Activated CD8-positive, alpha-beta memory T cell treated with anti-CD3 and anti-CD28 coated beads, Interleukin-2, amount 10 ng/mL, durations not matched to agents 7 days and 5 days (primary cell): ENCODE measurements at places on chromosomes 5 and 9. TPM values are rescaled to one million over a fixed set of nuclear protein-coding genes. Genes with fewer than 3 reads are reported as not detected.

Gene TTLL11
- 2.2 TPM for total RNA-seq

GRCh38 chr5:12951846-12952245 lies 992.6 kb downstream of the DNAH5 start:
- no peak overlapping the region for H3K27ac ChIP-seq
- H3K27me3 ChIP-seq, result no peaks in the 10 kb centered on the region
- H3K4me3 ChIP-seq, result no peak overlapping the region
- no peak for DNase-seq
- no peaks in the 10 kb centered on the region for H3K36me3 ChIP-seq

Gene ANXA2R
- total RNA-seq, result 32.0 TPM

Gene LCN6
- not detected for total RNA-seq

Gene COL27A1
- total RNA-seq, result 0.30 TPM

DNA sequence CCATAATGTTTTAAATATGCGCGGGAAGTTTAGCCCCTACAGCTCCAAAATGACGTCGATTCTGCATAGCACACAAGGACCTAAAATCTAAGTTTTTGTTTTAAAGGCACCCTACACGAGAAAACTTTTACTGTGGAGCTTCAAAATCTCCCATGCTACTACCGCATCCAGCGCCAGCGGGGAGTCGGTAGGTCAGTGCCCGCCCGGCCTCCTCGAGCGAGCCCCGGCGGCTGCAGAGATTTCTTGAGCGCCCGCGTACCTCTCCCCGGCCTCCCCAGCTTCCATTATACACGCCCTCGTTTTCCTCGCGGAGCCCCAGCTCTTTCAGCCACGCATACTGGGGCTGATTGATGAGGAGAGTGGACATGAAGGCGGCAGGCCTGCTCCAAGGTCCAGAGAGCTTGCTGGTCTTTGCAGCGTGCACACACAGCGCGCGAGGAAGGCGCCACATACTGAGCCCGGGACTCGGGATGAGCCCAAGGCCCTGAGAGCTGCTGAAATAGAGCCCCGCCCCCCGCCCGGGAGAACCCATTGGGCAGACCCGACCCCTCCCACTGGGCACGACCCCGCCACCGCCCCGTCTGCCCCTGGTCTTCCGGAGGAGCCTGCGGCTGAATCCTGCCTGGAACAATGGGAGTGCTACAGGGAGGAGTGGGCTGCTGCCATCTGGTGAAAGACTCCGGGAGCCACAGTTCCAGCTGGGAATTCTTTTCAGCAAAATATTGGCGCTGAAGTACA lies at the start of gene ALDH7A1:
ALDH7A1 (minus strand) TSS at position 472 of the 738 bp plus-strand sequence; CDS start at position 451, 21 bp downstream.
- H3K4me3 ChIP-seq, result peak within 1 kb of the TSS; percentile 66
- peak; percentile 41 for DNase-seq
- H3K36me3 ChIP-seq, result peaks cover 1% of the 10 kb centered on the region
- H3K27ac ChIP-seq, result no peak within 1 kb of the TSS
- peaks cover 13% of the 10 kb centered on the region for H3K4me1 ChIP-seq

DNA sequence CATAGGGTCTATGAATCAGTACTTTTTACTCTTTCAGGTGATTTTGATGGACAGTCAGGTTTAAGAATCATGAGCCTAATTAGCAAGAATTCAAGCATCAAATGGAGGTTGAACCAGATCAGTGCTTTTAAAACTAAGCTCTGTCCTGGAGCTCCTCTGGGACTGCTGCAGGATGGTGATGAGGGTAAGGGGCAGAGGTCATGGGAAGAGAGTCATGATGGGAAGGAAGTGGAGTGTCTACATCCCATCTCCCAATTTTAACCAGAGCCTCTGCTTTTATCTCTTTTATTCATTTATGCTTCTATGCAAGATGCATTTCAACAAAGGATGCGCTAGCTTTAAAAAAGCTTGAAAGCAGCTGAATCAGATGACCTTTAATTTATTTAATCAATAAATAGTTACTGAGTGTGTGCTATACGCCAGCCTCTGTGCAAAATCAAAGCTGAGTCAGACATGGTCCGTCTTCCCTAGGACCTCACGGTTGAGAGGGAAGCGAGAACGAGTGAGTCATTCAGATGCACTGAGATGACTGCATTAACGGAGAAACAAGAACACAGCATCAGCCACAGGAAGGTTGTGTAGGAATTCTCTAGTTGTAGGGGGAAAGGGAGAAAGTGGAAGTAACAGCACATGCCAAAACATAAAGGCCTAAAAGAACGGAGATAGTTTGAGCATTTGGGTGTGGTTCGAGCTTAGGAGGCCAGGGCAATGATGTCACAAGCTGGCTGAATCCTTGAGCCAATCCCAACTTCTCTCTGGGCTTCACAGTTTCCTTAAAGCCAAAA lies 441.6 kb upstream of the BRINP1 start:
- no peaks in the 10 kb centered on the region for H3K36me3 ChIP-seq
- H3K27ac ChIP-seq, result no peak overlapping the region
- no peaks in the 10 kb centered on the region for H3K4me1 ChIP-seq
- no peak overlapping the region for H3K4me3 ChIP-seq
- DNase-seq, result no peak
- no peaks in the 10 kb centered on the region for H3K27me3 ChIP-seq

DNA sequence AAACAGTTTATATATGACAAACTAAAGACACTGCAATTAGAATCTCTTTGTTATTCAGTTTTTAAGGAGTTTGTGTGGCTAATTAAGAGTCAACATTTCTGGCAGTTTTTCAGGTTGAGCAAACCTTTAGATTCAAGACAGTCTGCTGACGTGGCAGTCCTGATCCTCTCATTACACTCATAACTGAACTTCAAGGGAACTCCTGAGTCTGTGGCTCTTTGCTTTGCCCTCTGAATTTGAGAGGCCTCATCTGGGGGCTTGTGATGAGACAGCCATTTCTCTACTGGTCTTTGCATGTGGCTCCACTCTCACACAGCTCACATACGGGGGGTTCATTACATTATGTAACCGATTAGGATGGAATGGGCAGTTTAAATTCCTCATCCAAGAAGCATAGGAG lies 182.9 kb upstream of the MEF2C start:
- no peak overlapping the region for H3K4me3 ChIP-seq
- DNase-seq, result peak; percentile 51
- no peak overlapping the region for H3K27ac ChIP-seq
- peaks cover 11% of the 10 kb centered on the region for H3K4me1 ChIP-seq
